Cerebellum (tissue), 4 donors: ENCODE measurements at places on chromosomes 6 and 20. TPM values are rescaled to one million over a fixed set of nuclear protein-coding genes. Genes with fewer than 3 reads are reported as not detected.

STMND1 gene
- 0.36 TPM for total RNA-seq

SLC32A1 gene
- total RNA-seq, result 13.7 TPM

PCMTD2 gene
- total RNA-seq, result 93.7 TPM

HTR1B gene
- total RNA-seq, result 2.3 TPM

ZSCAN23 gene
- 19.9 TPM for total RNA-seq

PRR18 gene
- total RNA-seq, result 0.54 TPM

MYO6 gene
- total RNA-seq, result 35.8 TPM

PLCB4 gene
- 36.4 TPM for total RNA-seq

TBX18 gene
- total RNA-seq, result 22.1 TPM

PREX1 gene
- 55.3 TPM for total RNA-seq

CAGE1 gene
- 0.18 TPM for total RNA-seq

ADGB gene
- 0.36 TPM for total RNA-seq

OOEP gene
- not detected for total RNA-seq

EPPIN gene
- not detected for total RNA-seq

CDK5RAP1 gene
- total RNA-seq, result 28.4 TPM

KCNK5 gene
- 0.27 TPM for total RNA-seq

BMP5 gene
- total RNA-seq, result 17.4 TPM

LY6G6D gene
- total RNA-seq, result not detected

NKX2-4 gene
- total RNA-seq, result not detected

CLPSL2 gene
- total RNA-seq, result not detected

TUBB2B gene
- 1,395 TPM for total RNA-seq

COX4I2 gene
- total RNA-seq, result not detected

WFDC10B gene
- total RNA-seq, result not detected

DNAH8 gene
- total RNA-seq, result 0.09 TPM

BTN1A1 gene
- total RNA-seq, result not detected

SUMO4 gene
- total RNA-seq, result 12.2 TPM

OR2H2 gene
- total RNA-seq, result not detected

PLAGL1 gene
- total RNA-seq, result 20.1 TPM

AGPAT1 gene
- 16.6 TPM for total RNA-seq

RFX6 gene
- not detected for total RNA-seq

APOM gene
- 0.91 TPM for total RNA-seq

IL22RA2 gene
- total RNA-seq, result not detected

PTGIS gene
- 9.7 TPM for total RNA-seq

PAX1 gene
- not detected for total RNA-seq

SLC22A2 gene
- 0.36 TPM for total RNA-seq

MYB gene
- 9.0 TPM for total RNA-seq

TSBP1 gene
- not detected for total RNA-seq

SMLR1 gene
- not detected for total RNA-seq

ASIP gene
- total RNA-seq, result not detected
